ENCODE measurements at places on chromosomes 2 and 18.

GRCh38 chr2:234963773-234964615, 12.2 kb downstream of the SH3BP4 start:
- DNase-seq: no peak

- no peak for DNase-seq
Observed at GRCh38 chr18:48179001-48179400, 230.2 kb downstream of the ZBTB7C start.

DNA sequence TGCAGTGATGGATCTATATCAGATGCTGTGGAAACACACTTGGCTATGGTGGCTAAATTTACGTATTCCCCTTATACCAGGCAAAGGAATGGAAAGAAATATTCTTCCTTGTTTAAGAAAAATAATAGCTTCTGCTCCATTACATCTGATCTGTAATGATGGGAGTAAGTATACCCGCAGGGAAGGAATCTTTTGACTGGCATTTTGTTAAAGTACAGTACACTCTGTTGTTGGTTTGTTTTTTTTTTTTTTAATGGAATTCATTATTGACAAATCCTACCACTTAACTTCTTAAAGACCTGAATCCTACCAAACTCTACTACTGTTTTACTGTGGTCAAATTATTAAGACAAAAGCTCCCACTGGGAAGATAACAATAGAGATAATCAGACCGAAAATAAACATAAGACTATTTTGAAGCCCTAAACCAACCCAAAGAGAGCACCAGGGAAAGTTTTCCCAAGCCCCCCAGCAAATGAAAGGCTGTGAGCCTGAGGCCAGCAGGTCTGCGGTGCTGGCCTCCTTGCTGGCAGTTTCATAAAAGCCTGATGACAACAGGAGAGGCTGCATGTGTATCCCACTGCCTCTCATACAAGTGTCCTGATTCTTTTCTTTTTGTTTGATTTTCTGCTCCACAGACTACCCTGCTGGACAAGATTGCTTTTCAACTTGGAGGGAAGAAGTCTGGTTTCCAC, 101.0 kb downstream of the SLC25A12 start:
- DNase-seq: no peak

GRCh38 chr2:65931056-65931455, 498.7 kb upstream of the SPRED2 start:
- DNase-seq: no peak

DNA sequence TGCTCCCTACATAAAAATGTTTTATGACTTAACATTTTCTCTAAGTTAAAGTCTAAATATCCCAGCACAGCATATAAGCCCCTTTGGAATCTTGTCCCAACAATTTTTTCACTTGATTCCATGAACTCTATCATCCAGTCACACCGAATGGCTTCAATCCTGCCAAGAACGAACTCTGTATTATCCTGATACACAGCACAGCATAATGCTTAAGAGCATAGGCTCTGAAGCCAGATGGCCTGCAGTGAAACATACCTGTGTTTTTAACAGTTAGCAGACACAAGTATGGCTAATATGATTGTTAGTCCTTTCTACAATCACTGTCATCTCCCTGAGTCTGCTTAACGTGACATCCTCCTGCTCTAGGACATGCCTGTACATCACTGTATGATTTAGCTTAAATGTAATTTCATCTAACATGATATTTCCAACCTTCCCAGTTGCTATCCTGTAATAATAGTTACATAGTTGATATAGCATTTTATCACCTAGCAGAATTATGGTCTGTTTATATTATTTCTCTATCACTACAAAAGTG, 669.5 kb downstream of the ERBB4 start:
- no peak for DNase-seq

- no peak for DNase-seq
Observed at GRCh38 chr18:46423226-46423805, 233.7 kb downstream of the LOXHD1 start.

DNA sequence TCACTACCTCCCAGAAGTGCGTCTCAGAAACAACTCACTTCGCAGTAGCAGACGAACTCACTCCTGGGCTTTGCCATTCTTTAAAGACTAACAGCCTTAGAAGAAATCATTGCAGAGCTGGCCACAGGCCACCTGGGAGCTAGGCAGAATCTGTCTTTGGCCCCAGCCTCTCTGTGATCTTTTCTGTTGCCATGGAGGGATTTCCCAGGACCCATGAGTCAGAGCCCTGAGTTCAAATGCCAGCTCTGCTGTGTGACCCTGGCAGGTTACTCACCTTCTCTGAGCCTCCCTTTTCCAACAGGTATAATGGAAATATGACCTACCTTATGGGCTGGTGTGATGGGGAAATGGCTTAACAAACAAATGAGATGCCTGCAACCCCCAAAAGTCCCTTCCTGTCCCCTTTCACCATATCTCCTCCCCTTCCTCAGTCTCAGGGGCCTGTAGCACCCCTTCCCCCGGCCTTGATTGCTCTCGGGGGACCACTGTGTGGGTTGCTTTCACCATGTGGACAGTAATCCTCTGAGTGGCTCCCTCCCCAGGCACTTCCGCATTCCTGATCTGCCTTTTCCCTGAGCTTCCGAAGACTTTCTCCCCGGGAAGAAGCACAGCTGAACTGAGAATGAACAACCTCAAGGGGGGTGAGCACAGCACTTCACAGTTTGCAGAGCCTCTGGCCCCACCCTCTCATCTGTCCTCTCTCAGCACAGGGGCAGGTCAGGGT, 34.0 kb upstream of the SLC66A3 start:
- no peak for DNase-seq

GRCh38 chr2:54274781-54275242, 18.8 kb upstream of the TSPYL6 start:
- DNase-seq: no peak

- no peak for DNase-seq
Observed at GRCh38 chr18:77201506-77201905, 48.1 kb upstream of the GALR1 start.

DNA sequence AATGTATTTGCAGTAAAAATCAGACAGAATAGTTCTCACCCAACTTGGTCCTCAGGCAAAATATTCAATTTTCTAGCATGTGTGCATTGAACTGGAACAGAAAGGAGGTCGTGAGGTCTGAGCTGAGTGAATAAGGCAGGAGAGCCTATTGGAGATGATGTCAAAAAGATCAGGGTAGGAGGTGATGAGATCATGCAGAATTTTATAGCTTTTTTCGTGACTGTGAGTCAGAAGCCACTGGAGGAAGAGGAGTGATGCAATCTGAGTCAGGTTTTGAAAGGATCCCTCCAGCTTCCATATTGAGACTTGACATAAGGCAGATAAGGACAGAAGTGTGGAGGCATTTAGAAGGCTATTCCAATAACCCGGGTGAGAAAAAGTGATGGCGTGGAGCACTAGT, 299.5 kb upstream of the SOX11 start:
- DNase-seq: no peak
